ENCODE measurements at places on chromosomes 4 and X.

GRCh38 chr4:172945611-172946010 is 223.0 kb upstream of the GALNT7 start:
- H3K36me3 ChIP-seq = no peaks in the 10 kb centered on the region
- no peak for DNase-seq
- H3K4me1 ChIP-seq = no peaks in the 10 kb centered on the region
- H3K27me3 ChIP-seq = peaks cover 2% of the 10 kb centered on the region
- no peak overlapping the region for H3K27ac ChIP-seq
- no peak overlapping the region for H3K4me3 ChIP-seq

DNA sequence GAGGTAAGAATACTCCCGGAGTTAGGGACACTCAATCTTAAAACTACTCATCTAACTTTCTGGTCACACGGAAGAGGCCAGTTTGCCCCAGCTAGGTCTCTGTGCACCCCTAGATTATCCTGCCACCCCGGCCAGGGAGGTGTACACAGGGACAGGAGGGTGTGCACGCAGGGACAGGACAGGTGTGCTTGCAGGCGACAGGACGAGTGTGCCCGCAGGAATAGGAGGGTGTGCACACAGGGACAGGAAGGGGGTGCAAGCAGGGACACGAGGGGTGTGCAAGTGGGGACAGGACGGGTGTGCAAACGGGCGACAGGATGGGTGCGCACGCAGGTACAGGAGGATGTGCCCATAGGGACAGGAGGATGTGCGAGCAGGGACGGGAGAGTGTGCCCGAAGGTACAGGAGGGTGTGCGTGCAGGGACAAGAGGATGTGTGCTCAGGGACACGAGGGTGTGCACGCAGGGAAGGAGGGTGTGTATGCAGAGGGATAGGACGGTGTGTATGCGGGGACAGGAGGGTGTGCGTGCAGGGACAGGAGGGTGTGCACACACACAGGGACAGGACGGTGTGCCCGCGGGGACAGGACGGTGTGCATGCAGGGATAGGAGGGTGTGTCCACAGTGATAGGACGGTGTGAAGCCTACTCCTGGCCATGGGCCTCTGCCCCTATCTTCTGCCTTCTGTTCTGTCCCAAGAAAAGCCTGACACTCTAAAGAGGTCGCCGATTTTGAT is 4.1 kb downstream of the TMEM271 start:
- no peak overlapping the region for H3K27ac ChIP-seq
- no peak overlapping the region for H3K4me3 ChIP-seq
- H3K36me3 ChIP-seq = peaks cover 5% of the 10 kb centered on the region
- DNase-seq = no peak
- peaks cover 4% of the 10 kb centered on the region for H3K4me1 ChIP-seq
- peaks cover 20% of the 10 kb centered on the region for H3K27me3 ChIP-seq

DNA sequence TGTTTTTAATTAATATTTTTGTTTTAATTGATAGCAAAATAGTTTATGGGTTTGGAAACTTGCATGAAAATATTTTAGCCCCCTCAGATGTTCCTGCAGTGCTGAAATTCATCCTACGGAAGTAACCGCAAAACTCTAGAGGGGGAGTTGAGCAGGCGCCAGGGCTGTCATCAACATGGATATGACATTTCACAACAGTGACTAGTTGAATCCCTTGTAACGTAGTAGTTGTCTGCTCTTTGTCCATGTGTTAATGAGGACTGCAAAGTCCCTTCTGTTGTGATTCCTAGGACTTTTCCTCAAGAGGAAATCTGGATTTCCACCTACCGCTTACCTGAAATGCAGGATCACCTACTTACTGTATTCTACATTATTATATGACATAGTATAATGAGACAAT is 40.4 kb downstream of the MAP7D3 start:
- H3K4me3 ChIP-seq = no peak overlapping the region
- peaks cover 4% of the 10 kb centered on the region for H3K4me1 ChIP-seq
- no peak for DNase-seq
- peaks cover 2% of the 10 kb centered on the region for H3K36me3 ChIP-seq
- no peaks in the 10 kb centered on the region for H3K27me3 ChIP-seq
- no peak overlapping the region for H3K27ac ChIP-seq

DNA sequence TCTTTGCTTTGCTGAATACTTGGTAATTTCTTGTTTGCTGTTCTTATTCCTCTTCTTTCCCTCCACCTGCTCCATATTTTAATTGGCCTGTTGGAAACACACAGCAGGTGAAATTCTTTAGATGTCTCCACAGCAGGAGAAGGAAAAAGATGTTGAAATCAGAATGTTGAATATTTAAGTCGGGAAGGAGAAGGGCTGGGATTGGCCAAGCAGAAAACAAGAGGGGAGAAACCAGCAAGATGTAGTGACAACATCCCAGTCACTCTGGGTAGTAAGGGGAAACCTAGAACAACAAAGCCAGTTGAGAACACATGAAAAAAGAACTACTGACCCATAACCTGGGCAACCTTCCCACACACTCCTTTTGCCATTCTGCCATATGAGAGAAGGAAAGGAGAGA is 37.3 kb upstream of the STAG2 start:
- H3K27me3 ChIP-seq = no peaks in the 10 kb centered on the region
- no peak for DNase-seq
- H3K4me1 ChIP-seq = no peaks in the 10 kb centered on the region
- H3K27ac ChIP-seq = no peak overlapping the region
- H3K36me3 ChIP-seq = no peaks in the 10 kb centered on the region

DNA sequence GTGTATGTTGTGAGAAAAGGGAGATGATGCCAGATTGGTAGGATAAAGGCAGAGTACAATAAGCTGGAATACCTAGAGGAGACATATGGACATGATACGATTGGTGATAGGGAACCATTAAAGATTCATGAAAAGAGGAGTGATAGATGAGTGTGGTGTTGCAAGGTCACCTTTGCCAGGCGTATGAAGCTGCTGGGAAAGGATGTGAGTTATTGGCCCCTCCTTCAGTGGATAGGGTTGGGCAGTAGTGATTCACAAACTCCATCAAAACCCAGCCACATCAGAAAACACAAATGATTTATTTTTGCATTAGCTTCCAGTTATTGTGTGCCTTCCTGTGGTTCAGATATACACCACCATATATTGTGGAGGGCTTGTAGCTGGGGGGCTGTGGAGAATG is 34.3 kb downstream of the TMEM164 start:
- H3K4me1 ChIP-seq = no peaks in the 10 kb centered on the region
- no peak for DNase-seq
- no peak overlapping the region for H3K27ac ChIP-seq

DNA sequence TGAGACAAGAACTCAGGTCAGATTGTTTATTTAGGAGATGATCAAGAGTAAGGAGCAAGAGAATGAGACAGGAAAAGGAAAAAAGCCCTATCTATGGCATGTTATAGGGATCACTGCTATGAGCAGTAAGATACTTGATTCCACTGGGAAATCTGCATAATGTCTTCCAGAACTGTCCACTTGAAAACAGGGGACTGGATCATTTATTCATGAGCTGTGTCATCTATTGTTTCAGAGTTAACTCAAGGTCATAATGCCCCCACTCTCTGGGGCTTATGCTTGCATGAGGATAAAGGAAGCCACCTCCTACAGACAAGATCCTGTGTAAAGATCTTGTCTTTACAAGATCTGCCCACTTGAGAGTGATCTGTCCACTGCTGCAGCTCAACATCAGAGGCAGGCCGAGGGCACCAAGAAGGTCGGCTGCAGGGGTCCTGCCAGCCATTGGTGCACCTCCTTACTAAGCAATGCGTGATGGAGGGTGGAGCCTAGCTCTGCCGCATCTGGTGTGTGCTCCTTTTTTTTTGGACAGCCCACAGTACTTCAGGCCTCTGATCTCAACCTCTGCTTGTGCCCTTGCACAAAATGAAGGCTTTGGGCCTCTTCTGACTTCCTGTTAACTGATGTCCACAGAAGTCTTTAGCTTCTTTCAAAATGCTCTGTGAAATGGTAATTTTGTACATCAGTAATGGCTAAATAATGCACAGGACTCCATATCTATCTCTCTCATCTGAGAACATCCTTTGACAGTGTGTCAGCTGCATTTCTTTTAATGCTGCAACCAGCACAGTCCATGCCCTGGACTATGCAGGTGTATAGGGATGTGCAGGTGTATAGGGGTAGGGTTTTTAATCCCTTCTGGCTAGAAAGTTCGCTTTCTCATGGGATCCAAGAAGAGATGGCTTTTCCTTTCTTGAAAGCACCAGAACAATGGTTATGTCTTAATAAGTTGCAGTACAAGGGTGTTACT is 95.9 kb upstream of the TRPC3 start:
- no peaks in the 10 kb centered on the region for H3K36me3 ChIP-seq
- DNase-seq = no peak
- H3K27me3 ChIP-seq = peaks cover 8% of the 10 kb centered on the region
- H3K4me3 ChIP-seq = no peak overlapping the region
- H3K27ac ChIP-seq = no peak overlapping the region
- H3K4me1 ChIP-seq = no peaks in the 10 kb centered on the region

DNA sequence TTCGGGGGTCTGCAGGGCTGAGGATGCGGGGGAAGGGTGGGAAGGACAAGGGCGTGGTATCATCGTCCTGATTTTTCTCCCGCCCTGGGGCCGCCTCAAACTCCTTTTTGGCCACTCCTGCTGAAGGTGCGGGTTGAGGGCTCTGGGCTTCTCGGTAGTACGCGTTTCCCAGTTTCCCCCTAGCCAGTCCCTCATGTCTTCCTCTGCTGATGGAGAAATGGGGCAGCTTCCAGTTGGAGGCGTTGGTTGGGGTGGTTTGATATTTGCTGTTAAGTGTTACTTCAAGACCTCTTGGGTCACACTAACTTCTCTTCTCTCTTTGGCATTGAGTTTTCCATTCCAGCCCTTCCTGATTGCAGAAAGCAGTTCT is 482 bp downstream of the GSTCD start:
- peak overlapping the region; percentile 93 for H3K27ac ChIP-seq
- H3K4me3 ChIP-seq = peak overlapping the region; percentile 92
- peaks cover 7% of the 10 kb centered on the region for H3K36me3 ChIP-seq
- peaks cover 31% of the 10 kb centered on the region for H3K4me1 ChIP-seq
- peaks cover under 1% of the 10 kb centered on the region for H3K27me3 ChIP-seq

GRCh38 chr4:34046580-34046979 is 2197.7 kb downstream of the ARAP2 start:
- no peak for DNase-seq
- no peaks in the 10 kb centered on the region for H3K4me1 ChIP-seq
- H3K27me3 ChIP-seq = no peaks in the 10 kb centered on the region

Data from activated CD4-positive, alpha-beta T cell treated with anti-CD3 and anti-CD28 coated beads, Interleukin-2, amount 10 ng/mL, durations not matched to agents 7 days and 5 days (primary cell).